ENCODE measurements at places on chromosomes 12 and 14.

GRCh38 chr12:99137124-99137855, 492.2 kb downstream of the APAF1 start:
- DNase-seq = no peak

GRCh38 chr12:91918431-91918830, 227.2 kb downstream of the BTG1 start:
- DNase-seq = no peak

DNA sequence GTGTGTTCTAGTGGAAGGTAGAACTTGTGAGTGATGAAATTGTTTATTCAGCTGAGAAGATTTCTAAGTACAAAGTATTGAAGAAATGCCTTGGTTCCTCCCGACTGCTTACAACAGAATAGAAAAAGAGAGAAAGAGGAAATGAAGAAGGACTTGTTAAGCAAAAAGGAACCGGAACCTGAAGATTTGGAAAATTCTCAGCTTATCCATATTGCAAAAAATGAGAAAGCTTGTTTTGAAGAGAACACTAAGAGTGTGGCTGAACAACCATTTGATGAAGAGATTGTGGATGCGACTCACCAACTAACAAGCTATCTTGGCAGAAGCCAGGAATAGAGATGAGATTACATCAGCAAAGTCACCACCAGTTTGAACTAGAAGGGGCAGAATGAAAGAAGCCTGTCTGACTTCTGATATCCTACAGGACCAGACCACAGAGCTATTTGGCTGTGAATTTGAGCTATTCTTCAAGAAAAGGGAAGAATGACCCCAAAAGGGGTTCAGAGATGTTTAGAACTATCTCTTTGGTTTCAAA, 15.1 kb downstream of the NDUFA9 start:
- no peak for DNase-seq

DNA sequence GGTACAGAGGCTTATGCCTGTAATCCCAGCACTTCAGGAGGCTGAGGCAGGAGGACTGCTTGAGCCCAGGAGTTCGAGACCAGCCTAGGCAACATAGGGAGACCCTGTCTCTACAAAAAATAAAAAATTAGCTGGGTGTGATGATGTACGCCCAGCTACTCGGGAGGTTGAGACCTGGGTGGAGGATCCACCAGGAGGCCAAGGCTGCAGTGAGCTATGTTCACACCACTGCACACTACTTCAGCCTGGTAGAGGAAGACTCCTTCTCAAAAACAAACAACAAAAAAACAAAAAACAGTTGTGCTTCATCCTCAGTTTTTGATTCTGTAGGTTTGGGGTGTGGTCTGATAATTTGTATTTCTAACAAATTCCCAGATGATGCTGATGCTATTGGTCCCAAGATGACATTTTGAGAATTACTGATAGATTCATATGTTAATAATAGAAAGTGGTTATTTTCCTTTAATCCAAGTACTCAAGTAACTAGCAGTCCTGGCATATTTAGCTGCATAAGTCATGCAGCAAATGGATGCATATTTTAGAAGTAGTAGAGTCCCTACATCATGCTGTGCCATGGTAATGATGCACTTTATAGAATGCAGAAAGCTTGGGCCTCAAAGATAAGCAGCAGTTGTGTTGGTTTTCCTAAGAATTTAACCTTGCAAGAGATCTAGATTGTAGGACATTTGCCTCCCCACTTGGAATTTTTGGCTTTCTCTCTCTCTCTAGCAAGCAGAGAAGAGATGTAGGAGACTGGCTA, 76.1 kb upstream of the PAWR start:
- DNase-seq = no peak

DNA sequence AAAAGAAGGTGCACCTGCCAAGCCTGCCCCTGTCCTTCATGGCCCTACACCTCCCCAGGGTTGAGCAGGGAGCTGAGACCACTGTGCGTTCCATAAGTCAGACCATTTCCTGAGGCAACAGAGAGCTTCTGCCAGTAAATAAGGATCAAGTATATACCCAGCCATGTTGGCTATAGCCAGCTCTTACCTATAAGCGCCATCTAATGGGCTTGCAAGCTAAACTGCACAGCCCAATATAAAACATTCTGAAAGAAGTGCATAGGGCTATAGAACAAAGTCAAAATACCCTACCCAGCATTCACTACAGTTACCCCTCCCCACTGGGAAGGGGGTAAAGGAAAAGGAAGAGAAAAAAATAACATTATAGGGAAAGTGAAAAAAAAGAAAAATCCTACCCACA, 59.3 kb upstream of the SCAF11 start:
- DNase-seq = no peak

GRCh38 chr12:2844786-2845185, 10.0 kb upstream of the NRIP2 start:
- no peak for DNase-seq

- DNase-seq = no peak
These were observed 93.5 kb upstream of the ETV6 start for GRCh38 chr12:11555743-11556625.

- DNase-seq = no peak
These were observed 196.2 kb downstream of the SLC38A4 start for GRCh38 chr12:46629331-46630229.

DNA sequence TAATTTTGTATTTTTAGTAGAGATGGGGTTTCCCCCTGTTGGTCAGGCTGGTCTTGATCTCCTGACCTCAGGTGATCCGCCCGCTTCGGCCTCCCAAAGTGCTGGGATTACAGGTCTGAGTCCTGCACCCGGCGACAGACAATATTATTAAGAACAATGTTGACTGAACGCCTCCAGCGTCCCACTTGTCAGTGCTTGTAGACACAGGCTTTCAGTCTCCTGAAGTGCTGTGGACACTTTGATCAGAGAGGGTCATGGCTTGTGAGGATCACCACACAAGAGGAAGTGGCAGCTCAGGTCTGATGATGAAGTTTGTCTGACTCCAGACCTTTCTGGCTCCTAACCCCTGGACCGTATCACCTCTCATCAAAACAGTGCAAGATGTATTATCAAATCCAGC, 114.6 kb downstream of the CHST11 start:
- DNase-seq = no peak

DNA sequence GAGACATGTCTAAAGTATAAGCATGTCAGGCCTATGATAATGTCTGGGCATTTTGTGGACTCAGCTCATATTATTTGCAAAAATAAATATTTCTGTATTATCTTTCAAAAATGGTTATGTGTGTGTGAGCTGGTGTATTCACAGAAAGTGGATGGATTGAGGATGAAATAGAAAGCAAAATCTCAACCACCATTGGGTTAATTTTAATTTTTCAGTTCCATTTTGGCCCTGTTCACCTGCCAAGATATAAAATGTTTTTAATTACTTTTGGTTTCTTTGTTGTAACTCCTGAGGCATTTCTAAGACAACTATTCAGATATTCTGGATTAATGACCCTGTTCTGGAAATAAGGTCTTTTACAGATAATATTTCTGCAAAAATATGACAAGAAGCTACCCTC, 232.7 kb upstream of the PPFIA2 start:
- no peak for DNase-seq

DNA sequence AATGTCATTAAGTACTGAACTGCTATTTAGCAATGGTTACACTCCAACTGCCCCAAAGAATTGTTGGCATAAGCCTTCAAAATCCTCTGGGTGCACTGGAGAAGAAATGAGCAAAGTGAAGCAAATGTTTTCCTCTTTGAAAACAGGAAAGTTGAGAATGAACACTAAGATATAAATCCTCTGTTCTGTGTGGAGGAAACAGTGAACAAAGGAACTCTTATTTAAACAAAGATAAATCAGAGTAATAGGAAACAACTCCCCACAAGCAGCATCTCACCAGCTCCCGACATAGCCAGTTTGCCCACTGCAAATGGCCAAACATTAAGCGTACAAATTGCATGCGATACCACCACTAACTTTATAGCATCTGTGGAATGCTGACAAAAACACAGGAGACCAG, 54.0 kb downstream of the BCAT1 start:
- DNase-seq = no peak

DNA sequence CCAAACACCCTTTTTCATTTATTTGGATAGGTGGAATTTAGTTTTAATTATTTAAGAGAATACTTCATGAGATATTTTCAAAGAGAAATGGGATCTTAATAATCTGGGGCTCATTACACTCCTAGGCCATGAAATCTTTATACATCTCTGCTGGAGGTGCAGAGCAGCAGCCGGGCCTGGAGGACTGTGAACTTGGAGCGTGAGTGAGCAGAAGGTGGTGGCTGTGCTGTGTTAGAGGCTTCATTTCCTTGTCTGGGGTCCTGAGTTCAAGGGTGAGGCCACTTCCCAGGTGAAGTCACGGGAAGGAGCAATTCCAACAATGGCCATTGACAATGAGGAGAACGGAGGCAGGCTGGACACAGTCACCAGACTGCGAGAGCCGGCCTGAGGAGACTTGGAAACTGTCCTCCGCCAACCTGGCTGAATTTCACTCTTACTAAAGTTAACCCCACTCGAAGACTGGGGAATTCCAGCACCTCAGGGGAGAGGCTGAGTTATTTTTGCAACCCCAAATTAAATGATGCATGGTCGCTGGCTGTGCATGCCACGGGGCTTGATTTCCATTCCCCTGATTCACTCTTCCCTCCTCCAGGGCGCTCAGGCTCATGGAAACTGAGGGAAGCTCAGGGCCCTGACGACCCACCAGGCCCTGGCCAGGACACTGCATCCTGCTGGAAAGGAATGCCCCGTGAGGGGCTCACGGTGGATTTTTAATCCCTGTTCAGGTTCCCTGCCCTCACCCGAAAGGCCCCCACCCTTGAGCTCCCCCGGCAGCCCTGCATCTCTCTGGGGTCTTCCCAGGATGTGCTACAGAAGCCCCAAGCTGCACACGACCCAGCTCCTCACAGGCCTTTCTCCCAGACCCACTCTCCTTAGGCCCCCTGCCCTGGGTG, 22.6 kb upstream of the TRAF3 start:
- no peak for DNase-seq

DNA sequence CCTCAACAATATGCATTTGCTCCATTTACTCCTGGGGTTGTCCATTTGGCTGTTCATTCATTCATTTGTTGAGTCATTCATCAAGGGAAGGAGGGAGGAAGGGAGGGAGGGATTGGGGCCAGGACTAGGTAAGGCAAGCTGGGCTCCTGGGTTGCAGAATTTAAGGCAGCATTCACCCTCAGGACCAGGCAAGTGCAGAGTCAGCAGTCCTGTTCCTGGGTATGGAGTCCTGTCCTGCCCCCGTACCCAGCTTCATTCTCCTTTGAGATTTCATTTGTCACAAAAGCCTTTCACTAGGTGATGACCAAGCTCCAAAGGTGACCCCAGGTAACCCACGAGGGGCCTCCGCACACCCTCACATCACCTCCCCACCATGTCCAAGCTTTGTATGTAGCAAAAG, 178.1 kb downstream of the CHST11 start:
- no peak for DNase-seq

GRCh38 chr12:114368685-114369452, 37.1 kb downstream of the TBX5 start:
- no peak for DNase-seq

GRCh38 chr12:114682106-114682784, 1.7 kb downstream of the TBX3 start:
- DNase-seq = no peak

- DNase-seq = no peak
These were observed 56.9 kb downstream of the LIN52 start for GRCh38 chr14:74141703-74142102.

DNA sequence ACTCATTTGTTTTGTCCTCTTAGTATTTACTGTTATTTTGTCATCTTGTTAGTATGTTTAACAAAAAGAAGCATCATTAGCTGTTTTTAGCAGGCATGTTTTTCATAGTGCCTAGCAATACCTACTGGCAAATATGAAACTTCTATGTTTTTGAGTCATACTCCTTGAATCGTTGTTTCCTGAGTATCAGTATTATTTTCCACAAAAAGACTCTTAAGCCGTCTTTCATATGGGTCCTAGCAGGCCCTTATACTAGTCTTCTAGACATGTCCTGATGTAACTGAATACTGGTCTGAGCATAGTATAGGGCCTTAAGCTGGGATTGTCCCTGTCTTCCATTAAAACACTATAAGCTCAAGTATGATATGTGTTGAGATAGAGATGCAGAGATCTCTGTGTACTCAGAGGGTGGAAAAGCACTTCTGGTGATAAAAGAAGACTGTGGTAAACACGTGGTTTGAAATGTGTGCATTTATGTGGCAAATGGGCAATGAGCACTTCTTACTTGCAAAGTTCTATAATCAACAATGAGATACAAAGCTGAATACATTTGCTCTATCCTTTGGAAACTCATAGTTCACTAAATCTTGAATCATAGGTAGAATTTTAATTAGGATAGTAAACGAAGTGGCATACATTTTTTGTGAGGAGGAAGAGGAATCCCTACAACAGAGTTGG, 348.8 kb downstream of the PDZRN4 start:
- DNase-seq = no peak

- DNase-seq = peak; percentile 44
These were observed 38.4 kb downstream of the GALNT16 start for GRCh38 chr14:69298131-69299071.

DNA sequence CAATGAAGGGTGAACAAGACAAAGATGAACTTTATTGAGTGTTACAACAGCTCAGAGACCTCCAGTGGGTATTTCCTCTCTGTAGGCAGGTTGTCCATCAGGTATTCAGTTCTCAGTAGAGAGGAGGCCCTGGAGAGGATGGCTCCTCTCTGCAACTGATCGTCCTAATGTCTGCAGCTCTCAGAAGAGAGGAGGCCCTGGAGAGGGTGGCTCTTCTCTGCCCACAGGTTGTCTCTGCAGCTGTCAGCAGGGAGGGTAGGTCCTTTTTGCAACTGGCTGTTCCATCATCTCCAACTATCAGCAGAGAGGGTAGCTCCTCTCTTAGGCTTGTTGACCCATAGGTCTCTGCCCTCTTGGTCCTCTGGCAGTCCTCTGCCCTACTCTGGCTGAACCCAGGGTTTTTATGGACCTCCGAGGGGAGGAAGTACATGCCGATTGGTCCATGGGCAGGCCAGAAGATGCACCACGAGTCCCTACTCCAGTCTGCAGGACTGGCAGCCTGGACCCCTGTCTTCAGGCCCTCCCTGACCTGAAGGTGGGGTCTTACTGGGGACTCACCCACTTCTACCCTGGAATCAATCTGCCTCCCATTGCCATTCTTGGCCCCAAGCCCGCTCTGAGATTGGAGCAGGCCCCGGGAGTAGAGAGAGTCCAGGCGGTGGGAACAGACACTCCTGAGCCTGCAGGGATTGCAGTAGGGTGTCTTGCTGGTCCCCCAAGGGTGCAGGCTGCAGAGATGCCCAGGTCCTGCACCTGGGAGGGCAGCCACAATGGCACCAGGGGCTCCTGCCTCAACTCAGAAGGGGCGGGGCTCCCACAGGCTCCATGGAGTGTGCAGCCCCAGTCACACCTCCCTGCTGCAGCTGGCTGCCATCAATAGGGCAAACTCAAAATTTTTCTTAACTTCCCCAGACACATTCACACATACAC, 2.3 kb downstream of the TMEM116 start:
- DNase-seq = no peak

All from left forelimb (tissue), 1 donor.